ENCODE measurements at places on chromosomes 5 and 9.
A peak's percentile ranks its signal among the peaks of the same experiment; 100 is the strongest.

- DNase-seq: no peak
Observed at GRCh38 chr9:121122246-121123032, 47.7 kb downstream of the CNTRL start.

GRCh38 chr9:20640331-20641187 lies 18.3 kb upstream of the MLLT3 start:
- peak; percentile 61 for DNase-seq

DNA sequence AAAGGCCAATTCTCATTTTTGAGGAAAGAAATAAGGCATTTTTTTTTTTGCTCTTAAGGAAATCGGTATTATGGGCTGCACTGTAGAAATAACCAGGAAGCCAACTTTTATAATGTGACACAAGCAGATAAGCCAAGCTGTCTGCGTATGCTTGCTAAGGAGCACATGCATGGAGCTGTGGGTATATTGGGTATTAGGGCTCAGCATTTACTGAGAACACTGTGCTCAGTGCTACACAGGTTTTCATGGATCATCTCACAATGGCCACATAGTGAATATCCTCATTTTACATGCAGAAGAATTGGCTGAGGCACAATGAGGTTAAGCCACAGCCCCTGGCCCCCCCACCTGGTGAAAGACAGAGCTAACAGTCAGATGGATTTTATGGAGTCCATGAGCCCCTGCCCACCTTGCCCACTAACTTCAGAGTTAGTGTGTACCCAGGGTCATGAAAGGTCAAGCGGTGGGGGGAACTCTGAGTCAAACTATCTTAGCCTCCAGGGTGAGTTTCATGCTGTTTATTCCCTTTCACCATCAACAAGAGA lies 204.8 kb downstream of the SPATA31A6 start:
- no peak for DNase-seq

GRCh38 chr9:119026120-119026519 lies 343.1 kb downstream of the BRINP1 start:
- no peak for DNase-seq

GRCh38 chr9:74078647-74079046 lies 418.5 kb upstream of the RORB start:
- DNase-seq: no peak

DNA sequence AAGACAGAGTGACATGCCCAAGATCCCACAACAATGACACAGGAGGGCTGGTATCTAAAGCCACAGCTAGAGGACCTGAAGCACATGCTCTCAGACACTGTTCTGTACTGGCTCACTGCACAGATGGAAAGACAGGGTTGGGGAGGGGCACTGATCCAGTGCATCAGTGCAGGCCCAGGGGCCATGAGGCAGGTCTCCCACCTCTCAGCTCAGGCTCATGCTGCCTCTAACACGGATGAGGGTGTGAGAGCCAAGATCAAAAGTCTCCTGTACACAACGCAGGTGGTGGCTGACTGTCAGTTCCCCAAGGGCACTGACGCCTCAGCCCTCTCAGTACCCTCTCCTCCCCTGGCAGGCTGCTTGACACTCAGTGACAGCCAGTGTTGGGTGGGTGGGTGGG lies 10.9 kb downstream of the RAPGEF1 start:
- peak; percentile 72 for DNase-seq

All from T-cell (primary cell).